ENCODE measurements at places on chromosomes 2 and 18. TPM values are rescaled to one million over a fixed set of nuclear protein-coding genes. Genes with fewer than 3 reads are reported as not detected.

DNA sequence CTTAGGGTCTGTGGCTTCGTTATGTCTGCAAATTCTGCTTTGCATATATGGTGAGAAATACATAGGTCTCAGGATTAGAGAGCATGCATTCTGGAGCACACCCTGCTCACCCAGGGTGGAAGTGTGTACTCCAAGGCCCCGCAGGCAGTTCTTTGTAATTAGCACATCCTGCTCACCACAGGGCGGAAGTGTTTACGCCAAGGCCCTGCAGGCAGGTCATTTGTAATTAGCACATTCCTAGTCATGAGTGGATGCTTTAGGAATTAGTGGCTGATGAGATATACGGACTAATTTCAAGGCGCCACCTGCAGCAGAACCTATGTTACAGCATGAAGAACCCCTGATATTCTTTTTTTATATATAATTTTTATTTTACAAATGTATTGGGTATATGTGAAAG, 4.2 kb downstream of the ALLC start:
- DNase-seq: no peak

The MYO5B gene
- total RNA-seq: 0.12 TPM

GRCh38 chr2:18525236-18525635, 35.2 kb downstream of the RDH14 start:
- no peak for DNase-seq

- no peak for DNase-seq
These were observed 57.1 kb upstream of the ITGB6 start for GRCh38 chr2:160257041-160257742.

The C2orf92 gene
- 2.8 TPM for total RNA-seq

DNA sequence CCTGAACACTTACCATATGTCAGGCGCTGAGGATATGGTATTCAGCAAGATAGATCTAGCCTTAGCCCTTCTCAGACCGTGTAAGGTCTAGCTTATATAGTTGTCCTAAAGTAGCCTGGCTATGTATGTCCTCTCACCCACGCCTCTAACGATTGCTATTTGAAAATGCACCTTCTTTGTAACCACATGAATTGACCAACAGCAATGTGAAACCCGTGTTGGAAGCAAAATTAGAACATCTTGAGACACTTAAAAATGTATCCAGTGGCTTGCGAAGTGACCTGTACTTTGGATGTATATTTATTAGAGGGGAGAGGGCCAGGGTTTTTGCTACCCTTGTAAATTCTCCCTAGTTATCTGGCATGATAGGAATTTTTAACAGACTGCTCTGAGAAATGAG, 860.0 kb upstream of the ZEB2 start:
- no peak for DNase-seq

Data from activated naive CD4-positive, alpha-beta T cell treated with anti-CD3 and anti-CD28 coated beads for 36 hours (primary cell).